DND-41 (cell line): ENCODE measurements at places on chromosomes 6 and 20.
A peak's percentile ranks its signal among the peaks of the same experiment; 100 is the strongest.

GRCh38 chr6:82113231-82113630 lies 134.3 kb downstream of the IBTK start:
- no peak for DNase-seq

- DNase-seq = no peak
Observed at GRCh38 chr20:57429580-57430200, 38.5 kb downstream of the RBM38 start.

GRCh38 chr6:11653028-11653583 lies 115.6 kb downstream of the TMEM170B start:
- no peak for DNase-seq

DNA sequence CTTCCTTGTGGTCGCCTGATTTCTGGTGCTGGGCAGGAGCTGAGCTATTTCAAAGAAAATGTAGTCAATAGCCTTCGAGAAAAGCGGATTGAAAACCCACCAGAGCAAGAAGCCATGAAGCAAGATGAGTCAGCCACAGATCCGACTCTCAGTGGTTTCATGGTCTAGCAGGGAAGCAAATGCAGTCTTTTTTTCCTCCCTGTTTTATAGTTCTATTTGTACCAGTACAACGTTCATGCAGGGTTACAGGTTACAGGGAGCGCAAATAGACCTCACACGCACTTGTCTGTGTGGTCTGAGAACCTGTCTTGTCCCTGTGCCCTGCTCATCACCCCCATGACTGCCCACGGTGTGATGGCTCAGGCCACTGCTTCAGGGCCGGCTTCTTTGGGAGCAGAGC lies 309.8 kb upstream of the SUPT3H start:
- DNase-seq = no peak

- no peak for DNase-seq
Observed at GRCh38 chr6:155436981-155437749, 18.5 kb downstream of the NOX3 start.

DNA sequence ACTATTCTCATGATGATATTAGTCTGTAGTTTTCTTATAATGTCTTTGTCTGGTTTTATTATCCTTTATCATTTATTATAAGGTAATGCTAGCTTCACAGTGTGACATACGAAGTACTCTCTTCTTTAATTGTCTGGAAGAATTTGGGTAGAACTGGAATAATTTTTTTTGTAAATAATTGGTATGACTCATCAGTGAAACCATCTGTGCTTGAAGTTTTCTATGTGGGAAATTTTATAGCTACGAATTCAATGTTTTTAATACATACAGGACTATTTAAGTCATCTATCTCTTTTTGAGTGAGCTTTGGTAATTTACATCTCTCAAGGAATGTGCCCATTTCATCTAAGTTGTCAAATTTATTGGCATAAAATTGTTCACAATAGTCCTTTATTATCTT lies 86.3 kb downstream of the SOD2 start:
- DNase-seq = no peak

GRCh38 chr20:23484081-23484480 lies 6.8 kb upstream of the CST8 start:
- DNase-seq = no peak

- no peak for DNase-seq
Observed at GRCh38 chr6:39997101-39997635, 62.9 kb upstream of the MOCS1 start.

GRCh38 chr6:151119823-151120524 lies 119.8 kb upstream of the AKAP12 start:
- DNase-seq = no peak

- no peak for DNase-seq
Observed at GRCh38 chr6:133880006-133880405, 8.9 kb upstream of the TCF21 start.

- no peak for DNase-seq
Observed at GRCh38 chr20:1302685-1303541, 26.0 kb downstream of the SDCBP2 start.

DNA sequence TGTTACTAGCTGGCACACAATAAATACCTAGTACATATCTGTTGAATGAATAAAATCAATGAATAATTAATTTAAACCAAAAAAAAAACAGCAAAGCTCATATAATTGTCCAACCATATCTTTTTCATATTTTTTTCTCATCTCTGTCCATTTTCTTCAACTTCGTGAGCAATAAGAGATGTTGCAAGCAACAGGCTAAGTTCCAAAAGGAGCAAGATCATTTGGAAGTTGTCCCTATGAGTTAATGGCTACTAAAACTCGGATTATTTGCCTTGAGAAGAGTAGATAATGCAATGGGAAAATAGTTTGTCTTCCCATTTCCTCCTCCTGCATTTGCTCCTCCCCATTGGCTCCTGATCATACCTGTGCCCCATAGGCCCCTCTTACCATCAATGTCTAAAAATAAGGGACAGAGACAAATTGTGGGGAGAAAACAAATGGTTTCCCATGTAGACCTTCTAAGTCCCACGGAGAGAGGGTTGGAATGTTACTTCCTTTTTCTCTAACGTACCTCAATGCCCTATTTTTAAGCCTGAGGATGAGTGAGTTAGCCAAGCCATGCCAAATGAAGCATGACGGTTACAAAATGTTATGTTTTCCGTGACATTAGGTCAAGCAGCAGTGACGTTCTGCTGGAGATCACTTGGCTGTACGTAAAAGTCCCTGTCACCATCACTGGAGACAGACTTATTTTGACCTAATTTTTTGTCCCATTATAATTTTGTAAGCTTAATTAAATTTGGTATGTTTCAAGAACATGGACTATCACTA lies 217.3 kb upstream of the PREP start:
- DNase-seq = no peak

- no peak for DNase-seq
Observed at GRCh38 chr6:149225946-149226345, 91.6 kb upstream of the TAB2 start.

- no peak for DNase-seq
Observed at GRCh38 chr6:37983720-37984501, 164.4 kb downstream of the ZFAND3 start.

GRCh38 chr6:91198588-91199255 lies 611.9 kb upstream of the MAP3K7 start:
- DNase-seq = no peak

- no peak for DNase-seq
Observed at GRCh38 chr6:105794239-105794638, 291.9 kb upstream of the PRDM1 start.

DNA sequence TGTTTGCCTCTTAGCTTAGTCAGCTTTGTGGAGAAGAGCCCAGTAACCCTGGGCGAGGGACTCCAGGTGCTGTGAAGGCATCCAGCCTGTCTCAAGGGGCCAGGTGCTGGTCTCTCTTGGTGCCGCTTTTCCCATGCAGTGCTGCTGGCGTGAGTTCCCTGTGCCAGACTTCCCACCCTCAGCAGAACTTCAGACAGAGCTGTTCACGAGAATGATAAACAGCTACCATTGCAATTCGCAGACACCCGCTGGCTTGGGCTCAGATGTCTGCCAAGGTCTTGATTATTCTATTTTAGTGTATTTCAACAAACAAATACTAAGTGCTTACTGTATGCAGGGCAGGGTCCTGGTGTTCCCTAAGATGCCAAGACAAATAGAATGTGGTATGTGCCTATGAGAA lies 57.7 kb downstream of the RNF217 start:
- DNase-seq = no peak

- no peak for DNase-seq
Observed at GRCh38 chr6:149964308-149965193, 808 bp downstream of the ULBP1 start.

- peak; percentile 38 for DNase-seq
Observed at GRCh38 chr20:57526087-57526884, 1.3 kb upstream of the CTCFL start.

DNA sequence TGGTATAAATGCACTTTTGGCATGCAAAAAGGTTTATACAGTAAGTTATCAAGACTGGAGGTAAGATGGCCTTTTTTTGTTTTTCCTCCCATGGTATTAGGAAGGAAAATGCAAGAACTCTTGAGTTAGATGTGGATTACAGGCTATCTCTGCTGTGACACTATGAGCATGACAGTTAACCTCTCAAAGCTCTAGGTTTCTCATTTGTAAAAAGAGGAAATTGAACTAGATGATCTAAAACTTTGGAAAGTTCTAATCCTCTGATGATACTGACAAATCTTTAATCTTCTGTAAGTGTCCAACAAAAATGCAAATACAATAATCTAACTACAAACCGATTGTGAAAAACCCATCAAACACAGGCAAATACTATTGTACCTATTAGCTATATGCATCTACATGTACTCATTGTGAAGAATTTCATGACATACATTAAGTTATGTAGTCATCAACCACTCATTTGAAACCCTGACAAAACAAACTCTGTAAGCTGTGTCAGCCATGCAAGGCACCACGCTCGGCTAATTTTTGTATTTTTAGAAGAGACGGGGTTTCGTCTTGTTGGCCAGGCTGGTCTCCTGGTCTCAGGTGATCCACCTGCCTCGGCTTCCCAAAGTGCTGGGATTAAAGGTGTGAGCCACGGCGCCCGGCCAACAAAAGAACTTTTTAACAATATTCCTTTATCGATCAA lies 4.2 kb downstream of the CDK19 start:
- DNase-seq = no peak

DNA sequence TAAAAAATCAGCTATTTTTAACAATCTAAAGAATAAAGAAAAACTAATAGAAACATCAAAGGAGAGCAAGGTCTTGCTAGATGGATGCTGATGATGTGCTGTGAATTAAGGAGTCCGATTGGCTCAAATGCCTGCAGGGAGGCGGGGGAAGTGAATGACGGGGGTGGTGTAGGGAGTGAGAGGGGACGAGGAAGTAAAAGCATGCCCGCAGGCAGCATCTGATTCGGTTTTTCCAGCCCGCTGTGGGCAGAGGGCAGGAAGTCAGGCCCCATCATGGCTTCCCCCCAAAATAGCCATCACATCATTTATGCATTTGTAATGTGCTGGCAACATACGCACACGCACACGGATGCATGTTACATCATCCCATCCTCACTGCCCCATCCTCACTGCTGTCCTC lies 10.3 kb downstream of the RSPO4 start:
- no peak for DNase-seq

DNA sequence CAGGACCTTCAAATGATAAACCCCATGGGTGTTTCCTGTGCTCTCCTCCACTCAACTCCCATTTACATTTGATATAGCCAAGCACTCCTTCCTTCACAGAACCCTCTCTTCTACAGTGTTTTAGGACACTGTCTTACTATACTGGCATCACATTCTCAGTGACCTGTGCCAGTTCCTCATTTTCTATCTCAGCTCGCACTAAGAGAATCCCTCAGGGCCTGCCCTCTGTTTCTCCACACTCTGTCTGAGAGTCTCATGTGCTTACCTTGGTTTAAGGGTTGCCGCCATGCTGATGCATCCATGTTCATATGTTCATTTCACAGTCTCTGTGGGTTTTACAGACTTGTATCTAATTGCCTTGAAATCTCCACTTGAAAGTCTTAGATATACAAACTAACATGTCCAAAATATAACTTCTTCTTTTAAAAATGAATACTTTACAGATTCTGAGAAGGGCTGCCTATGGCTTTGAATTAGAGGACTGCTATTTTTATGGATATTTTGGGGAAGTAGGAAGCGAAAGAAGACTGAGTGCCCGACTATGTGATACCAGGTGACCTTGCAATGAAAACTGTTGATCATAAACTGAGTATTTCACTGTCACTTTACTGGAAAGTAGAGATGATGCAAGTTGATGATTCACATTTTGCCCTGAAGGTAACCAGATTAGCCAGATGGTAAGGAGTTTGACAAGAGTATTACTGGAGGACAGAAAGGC lies 153.1 kb upstream of the SIM1 start:
- DNase-seq = no peak

- DNase-seq = no peak
Observed at GRCh38 chr6:125994670-125995488, 8.5 kb downstream of the TRMT11 start.

DNA sequence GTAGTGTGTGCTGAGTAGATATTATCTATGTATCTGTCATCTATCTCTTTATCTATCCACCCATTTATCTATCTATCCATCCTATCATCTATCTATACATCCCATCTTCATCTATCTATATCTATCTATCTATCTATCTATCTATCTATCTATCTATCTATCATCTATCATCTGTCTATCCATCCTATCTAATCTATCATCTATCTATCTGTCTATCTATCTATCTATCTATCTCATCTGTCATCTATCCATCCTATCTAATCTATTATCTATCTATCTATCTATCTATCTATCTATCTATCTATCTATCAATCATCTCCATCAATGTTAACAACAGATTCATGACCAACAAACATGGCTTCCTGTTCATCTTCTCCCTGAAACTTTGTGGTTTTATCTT lies 90.5 kb upstream of the SLC24A3 start:
- DNase-seq = no peak

DNA sequence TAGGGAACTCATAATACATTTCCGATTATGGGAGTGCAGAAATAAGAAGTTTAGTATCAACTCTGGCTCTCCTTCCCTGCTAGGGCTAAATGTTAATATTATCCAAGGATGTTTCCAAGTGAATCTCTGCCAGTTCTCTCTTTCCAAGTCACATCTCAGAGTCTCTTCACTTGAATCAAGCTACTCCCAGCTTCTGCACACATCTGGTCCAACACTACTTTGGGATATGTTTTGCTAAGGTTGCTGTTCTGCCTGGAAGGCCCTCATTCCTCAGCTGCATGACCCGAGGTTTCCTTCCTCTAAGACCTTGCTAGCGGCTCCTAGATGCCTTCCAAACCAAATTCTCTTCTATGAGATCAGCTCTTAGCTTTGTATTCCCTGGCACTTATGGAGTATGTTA lies 331.8 kb downstream of the GJA1 start:
- no peak for DNase-seq

DNA sequence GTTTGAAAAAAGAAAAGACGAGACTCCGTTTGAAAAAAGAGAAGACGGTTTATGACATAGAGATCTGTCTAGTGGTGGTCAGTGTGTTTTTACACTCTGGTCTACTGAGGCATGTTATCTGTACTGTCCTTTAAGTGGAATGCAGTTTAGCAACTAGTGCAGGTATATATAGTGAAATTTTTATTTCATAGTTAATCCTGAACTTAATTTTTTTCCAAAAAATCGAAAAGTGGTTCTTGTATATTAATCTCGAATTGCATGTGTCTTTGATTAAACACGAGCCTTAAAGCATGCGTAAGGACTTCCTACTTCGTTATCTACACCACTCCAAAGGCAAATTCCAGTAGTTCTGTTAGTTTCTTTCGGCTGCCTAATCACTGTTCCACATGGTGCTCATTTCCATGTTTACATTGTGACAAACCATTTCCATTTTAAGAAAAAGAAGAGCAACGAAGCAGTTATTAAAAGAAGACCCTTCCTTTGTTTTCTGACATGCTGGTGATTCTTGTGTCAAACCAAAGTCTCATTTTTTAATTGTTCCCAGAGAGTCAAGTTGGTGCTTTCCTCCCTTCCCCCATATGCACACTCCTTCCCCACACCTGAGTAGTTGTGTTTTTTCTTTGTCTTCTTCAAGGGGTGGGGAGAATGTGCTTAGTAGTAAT lies 2.3 kb downstream of the SNX9 start:
- DNase-seq = no peak

DNA sequence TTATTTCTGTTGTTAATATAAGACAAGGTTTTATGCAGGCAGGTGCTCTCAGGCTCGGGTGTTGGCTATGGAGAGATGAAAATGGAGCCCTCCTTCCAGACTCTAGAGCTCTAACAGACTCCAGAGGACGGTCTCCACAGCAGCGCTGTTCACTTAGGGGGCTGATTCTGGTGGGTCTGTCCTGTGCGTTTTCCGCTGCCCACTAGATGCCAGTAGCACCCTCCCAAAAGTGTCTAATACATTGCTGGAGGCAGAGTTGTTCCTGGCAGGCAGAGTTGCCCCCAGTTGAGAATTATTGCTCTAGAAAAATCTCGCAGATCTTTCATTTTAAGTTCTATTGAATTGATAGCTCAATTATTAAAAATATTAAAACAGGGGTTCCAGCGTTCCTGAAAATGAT lies 109.9 kb downstream of the MAP3K4 start:
- no peak for DNase-seq

- DNase-seq = no peak
Observed at GRCh38 chr6:169786349-169786748, 34.9 kb downstream of the ERMARD start.
